ENCODE measurements at places on chromosomes 13 and 19. TPM values are rescaled to one million over a fixed set of nuclear protein-coding genes. Genes with fewer than 3 reads are reported as not detected.

DNA sequence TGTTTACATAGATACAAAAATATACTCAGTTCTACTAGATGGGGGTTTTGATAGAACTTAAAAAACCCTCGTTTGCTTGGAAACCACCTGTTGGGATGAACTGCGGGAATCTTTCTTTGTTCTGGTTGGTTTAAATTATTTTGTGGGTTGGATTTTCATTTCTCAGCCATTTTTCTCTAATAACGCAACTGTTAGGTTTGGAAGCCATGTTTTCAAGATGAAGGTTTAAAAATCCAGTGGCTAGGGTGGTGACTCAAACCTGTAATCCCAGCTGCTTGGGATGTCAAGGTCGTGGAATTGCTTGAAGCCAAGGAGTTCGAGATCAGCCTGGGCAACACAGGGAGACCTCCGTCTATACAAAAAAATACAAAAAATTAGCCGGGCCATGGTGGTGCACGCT lies 1.6 kb downstream of the URI1 start:
- H3K4me3 ChIP-seq = no peak overlapping the region
- H3K4me1 ChIP-seq = no peaks in the 10 kb centered on the region
- H3K36me3 ChIP-seq = no peaks in the 10 kb centered on the region
- no peaks in the 10 kb centered on the region for H3K27me3 ChIP-seq

The NTN5 gene
- polyA plus RNA-seq = 2.0 TPM

The KLF16 gene
- polyA plus RNA-seq = 6.6 TPM

The MAP2K2 gene
- polyA plus RNA-seq = 82.4 TPM

The SYCN gene
- not detected for polyA plus RNA-seq

The KLC3 gene
- polyA plus RNA-seq = not detected

- H3K36me3 ChIP-seq = no peaks in the 10 kb centered on the region
- no peaks in the 10 kb centered on the region for H3K27me3 ChIP-seq
- DNase-seq = no peak
- no peak overlapping the region for H3K4me3 ChIP-seq
- H3K4me1 ChIP-seq = no peaks in the 10 kb centered on the region
These were observed 1674.5 kb upstream of the SLC10A2 start for GRCh38 chr13:104740641-104741222.

DNA sequence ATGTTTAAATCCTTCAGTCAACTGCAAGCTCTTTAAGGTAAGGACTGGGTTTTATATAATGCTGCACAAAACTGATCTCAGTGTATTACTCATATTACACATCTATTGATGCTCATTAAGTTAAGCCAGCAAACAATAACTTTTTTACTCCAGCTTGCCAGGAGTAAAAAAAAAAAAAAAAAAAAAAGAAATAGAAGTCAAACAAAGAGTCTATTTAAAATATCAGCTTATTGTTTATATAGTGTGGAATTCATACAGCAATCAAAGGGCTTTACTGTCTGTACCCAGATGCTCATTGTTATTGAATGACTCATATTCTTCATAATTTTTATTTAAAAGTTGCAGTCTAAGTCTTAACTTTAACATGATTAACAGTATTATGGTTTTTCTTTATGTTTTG lies 21.8 kb upstream of the KBTBD7 start:
- H3K36me3 ChIP-seq = no peaks in the 10 kb centered on the region
- H3K4me3 ChIP-seq = no peak overlapping the region
- H3K27me3 ChIP-seq = no peaks in the 10 kb centered on the region
- H3K27ac ChIP-seq = no peak overlapping the region
- no peak for DNase-seq
- no peaks in the 10 kb centered on the region for H3K4me1 ChIP-seq

DNA sequence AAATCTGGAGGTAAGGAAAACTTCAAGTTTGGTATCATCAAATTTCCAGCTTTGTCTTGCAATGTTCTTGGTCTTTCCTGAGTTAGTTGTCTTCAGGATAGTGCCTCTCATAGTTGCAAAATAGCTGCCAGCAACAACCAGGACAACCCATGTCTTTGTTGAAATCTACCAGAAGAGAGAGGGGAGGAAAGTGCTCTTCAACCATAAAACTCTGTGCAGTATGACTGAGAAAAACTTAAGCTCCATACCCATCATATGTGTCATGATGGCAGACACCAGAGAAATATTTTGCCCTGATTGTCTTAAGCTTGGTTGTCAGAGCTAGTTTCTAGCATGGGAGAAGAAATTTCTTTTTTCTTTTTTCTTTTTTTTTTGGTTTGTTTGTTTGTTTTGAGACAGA lies 103.3 kb downstream of the SPRY2 start:
- no peak overlapping the region for H3K4me3 ChIP-seq
- DNase-seq = no peak
- H3K4me1 ChIP-seq = no peaks in the 10 kb centered on the region
- no peak overlapping the region for H3K27ac ChIP-seq
- no peaks in the 10 kb centered on the region for H3K27me3 ChIP-seq
- no peaks in the 10 kb centered on the region for H3K36me3 ChIP-seq

The RNF17 gene
- not detected for polyA plus RNA-seq

DNA sequence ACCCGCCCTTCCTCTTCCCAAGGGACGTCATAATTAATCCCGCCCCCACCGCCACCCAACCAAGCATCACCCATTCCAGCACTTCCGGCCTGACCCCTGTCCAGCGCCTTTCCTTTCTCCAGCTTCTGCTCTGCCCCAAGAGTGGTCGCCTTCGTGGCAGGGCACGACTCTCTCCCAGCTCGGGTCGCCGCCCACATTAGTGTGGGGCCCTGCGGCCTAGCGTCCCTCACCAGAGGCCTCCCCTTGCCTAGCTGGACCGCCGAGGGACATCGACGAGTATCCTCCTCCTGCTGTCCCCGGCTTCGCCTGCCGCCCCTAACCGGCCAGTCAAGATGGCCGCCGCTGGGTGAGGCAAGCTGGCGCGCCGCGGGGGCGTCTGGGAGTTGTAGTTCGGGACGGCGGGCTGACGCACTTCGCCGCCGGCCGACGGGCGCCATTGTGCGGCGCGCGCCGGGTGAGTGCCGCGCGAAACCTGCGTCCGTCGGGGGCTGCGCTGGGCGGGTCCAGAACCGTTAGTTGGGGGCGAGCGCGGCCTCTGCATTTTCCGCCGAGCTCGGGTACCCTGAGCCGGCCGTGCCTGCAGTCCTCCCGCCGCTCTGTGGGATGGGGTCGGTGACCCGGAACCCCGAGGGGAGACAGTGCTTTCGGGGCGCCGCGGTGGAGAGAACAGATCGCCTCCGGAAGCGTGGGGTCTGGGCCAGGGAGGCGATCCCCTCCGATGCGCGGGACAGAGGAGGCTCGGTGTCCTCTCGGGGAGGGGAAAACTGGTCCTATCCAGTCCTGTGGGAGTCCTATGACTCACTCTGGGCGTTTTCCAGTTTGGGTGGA lies at the start of gene ZNF274:
TSS of gene ZNF274 (plus strand) at position 73 of the 828 bp plus-strand sequence. CDS start 905 bp downstream, outside the sequence.
- H3K36me3 ChIP-seq = peaks cover 19% of the 10 kb centered on the region
- peak within 1 kb of the TSS; percentile 74 for H3K4me3 ChIP-seq
- no peaks in the 10 kb centered on the region for H3K4me1 ChIP-seq
- peak within 1 kb of the TSS; percentile 85 for H3K27ac ChIP-seq

- no peak for DNase-seq
- no peaks in the 10 kb centered on the region for H3K4me1 ChIP-seq
- no peak overlapping the region for H3K4me3 ChIP-seq
- H3K27ac ChIP-seq = no peak overlapping the region
- no peaks in the 10 kb centered on the region for H3K27me3 ChIP-seq
These were observed 22.2 kb downstream of the SMARCA4 start for GRCh38 chr19:10983026-10983425.

- no peak overlapping the region for H3K27ac ChIP-seq
- H3K36me3 ChIP-seq = no peaks in the 10 kb centered on the region
- H3K4me1 ChIP-seq = no peaks in the 10 kb centered on the region
- H3K27me3 ChIP-seq = no peaks in the 10 kb centered on the region
These were observed 607.6 kb downstream of the FGF9 start for GRCh38 chr13:22278336-22278929.

The PSG4 gene
- polyA plus RNA-seq = not detected

DNA sequence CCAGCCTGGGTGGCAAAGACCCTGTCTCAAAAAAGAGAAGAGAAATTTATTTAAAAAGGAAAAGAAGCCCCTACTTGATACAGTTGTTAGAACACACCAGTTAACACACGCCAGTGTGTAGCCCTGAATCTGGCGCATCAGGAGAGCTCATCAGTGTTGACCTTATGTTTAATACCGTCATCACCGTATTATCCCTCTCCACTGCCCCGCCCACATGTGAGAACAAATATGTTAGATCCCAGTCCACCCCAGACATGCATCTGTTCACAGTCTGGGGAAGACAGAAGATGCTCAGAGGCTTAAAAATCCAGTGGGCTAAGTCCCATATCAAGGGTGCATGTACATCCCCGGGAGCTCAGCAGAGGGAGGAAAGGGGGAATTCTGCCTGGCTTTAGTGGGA lies 155.2 kb downstream of the DPF1 start:
- no peaks in the 10 kb centered on the region for H3K36me3 ChIP-seq
- H3K27me3 ChIP-seq = no peaks in the 10 kb centered on the region
- H3K4me3 ChIP-seq = no peak overlapping the region
- H3K27ac ChIP-seq = no peak overlapping the region

The AMH gene
- polyA plus RNA-seq = 3.1 TPM

GRCh38 chr19:4302243-4302640 lies at the start of gene TMIGD2:
TMIGD2 (minus strand) TSS chr19:4302389; CDS start chr19:4302385, 4 bp downstream.
- no peak for DNase-seq
- no peaks in the 10 kb centered on the region for H3K4me1 ChIP-seq
- H3K27me3 ChIP-seq = no peaks in the 10 kb centered on the region
- no peak within 1 kb of the TSS for H3K4me3 ChIP-seq
- no peaks in the 10 kb centered on the region for H3K36me3 ChIP-seq
- no peak within 1 kb of the TSS for H3K27ac ChIP-seq

DNA sequence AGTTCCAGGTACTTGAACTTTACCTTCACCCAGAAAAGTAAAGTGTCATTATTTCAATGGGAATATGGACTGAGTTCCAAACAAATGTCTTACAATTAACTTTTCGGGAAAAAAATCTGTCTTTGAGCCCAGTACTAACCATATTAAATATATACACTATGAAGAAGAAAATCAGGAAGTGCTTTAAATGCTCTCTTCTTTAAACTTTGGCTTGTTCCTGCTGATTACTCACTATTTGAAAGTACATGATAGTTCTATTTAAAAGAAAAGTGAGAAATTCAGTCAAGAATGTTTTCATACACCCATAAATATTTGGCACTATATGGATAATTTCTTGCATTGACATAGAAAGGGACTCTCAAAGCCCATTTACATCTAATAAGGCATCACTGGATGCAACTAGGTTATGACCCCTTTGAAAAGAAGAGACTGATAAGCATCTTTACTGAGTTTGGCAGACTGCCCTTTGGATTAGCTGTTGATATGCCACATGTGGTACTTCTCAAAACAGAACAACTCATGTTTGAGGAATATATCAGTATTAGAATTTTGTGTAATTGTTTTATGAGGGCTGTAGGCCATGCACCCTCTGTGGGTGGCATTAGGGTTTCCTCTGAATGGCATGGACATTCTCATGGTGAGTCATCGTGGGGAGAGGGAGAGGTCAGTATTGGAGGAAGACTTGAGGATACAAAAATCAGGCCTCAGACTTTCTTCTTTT lies 25.0 kb upstream of the VWA8 start:
- no peak for DNase-seq
- no peak overlapping the region for H3K4me3 ChIP-seq
- H3K27me3 ChIP-seq = no peaks in the 10 kb centered on the region
- no peak overlapping the region for H3K27ac ChIP-seq
- H3K4me1 ChIP-seq = no peaks in the 10 kb centered on the region
- no peaks in the 10 kb centered on the region for H3K36me3 ChIP-seq
